ENCODE measurements at places on chromosomes 7 and 10. TPM values are rescaled to one million over a fixed set of nuclear protein-coding genes. Genes with fewer than 3 reads are reported as not detected.

NRG3 gene
- not detected for total RNA-seq

TAS2R3 gene
- 0.85 TPM for total RNA-seq

SSC4D gene
- 0.28 TPM for total RNA-seq

SEMA3C gene
- 127 TPM for total RNA-seq

TMEM273 gene
- under 0.01 TPM for total RNA-seq

ABCB8 gene
- total RNA-seq: 19.2 TPM

SPDYE11 gene
- not detected for total RNA-seq

FAM25A gene
- not detected for total RNA-seq

ANKRD2 gene
- total RNA-seq: 1.2 TPM

TRIM73 gene
- total RNA-seq: 0.71 TPM

TES gene
- 36.1 TPM for total RNA-seq

LRIT1 gene
- not detected for total RNA-seq

HTR5A gene
- not detected for total RNA-seq

FAM3C gene
- 48.1 TPM for total RNA-seq

RBP3 gene
- total RNA-seq: under 0.01 TPM

SPDYE16 gene
- not detected for total RNA-seq

GARIN1A gene
- 0.43 TPM for total RNA-seq

GFRA1 gene
- total RNA-seq: 1.6 TPM

CALU gene
- total RNA-seq: 1,329 TPM

Data from smooth muscle cell of bladder (primary cell).